Stimulated activated CD4-positive, alpha-beta T cell treated with anti-CD3 and anti-CD28 coated beads, Interleukin-15, amount 100 ng/mL, for 24 hours (primary cell): ENCODE measurements at places on chromosomes 4 and X.

- DNase-seq, result no peak
Observed at GRCh38 chr4:169201222-169202144, 69.3 kb downstream of the SH3RF1 start.

DNA sequence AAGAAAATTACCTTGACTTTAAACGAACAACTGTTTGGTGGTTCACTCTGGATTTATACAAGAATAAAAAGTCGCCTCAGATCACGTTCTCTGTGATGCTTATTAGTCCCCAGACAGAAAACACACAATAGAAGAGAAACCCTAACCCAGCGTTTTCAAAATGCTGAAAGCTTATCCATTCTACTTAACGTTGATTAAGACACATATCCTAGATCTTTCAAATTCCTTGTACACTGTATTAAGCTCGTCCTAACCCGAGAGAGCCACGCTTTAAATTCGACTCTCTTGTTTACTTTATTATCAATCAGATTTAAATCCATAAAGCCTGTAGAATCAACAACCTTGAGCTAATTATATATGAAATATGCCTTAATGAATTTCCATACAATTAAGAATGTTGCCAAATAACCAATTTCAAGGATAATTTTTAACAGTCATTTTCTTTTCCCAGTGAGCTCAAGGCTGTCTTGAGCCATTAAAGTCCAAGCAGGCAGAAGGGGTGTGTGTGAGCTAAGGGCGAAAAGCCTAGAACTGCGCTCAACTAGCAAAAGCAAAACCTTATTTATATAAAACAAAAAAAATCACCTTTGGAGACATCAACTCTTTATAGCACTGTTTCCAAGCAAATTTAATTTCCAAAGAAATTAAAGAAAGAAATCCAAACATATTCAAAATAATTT lies 981 bp upstream of the PITX2 start:
- DNase-seq, result no peak

DNA sequence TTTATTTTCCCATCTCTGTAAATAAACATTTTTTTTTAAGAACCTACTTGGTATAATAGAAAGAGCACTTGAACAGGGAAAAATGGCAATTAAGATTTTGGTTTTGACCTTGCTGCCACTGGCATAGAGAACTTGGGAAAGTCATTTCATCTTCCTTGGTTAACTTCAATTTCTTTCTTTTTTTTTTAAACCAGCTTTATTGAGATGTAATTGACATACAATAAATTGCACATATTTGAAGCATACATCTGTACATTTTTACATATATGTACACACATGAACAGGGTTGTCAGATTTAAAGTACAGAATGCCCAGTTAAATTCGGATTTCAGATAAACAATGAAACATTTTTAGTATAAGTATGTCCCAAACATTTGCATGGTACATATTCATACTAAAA lies 103.0 kb upstream of the RAPGEF2 start:
- no peak for DNase-seq

GRCh38 chrX:11105080-11105479 lies 6.1 kb upstream of the HCCS start:
- no peak for DNase-seq

- DNase-seq, result no peak
Observed at GRCh38 chrX:74781507-74782034, 143.7 kb downstream of the NEXMIF start.

DNA sequence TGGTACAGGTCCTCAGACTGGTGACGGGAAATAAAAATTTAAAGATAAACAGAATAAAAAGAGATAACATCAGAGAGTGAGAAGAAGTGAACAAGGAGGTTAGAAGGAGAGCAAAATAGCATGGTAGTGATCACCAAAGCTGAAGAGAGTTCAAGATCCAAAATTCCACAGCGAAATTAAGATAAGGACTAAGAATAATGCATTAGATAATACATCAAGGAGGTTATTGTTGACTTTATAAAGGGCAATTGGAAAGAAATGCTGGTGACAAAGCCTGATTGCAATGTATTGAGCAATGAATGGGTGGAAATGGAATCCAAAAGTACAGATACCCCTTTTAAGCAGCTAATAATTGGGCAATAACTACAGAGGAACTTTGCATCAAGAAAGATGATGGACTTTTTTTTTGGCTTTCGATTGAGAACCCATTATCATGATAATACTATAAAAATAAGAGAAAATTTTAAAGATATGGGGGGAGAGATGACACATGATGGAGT lies 101.6 kb upstream of the MAP9 start:
- no peak for DNase-seq

- DNase-seq, result no peak
Observed at GRCh38 chr4:143699331-143700045, 987 bp downstream of the FREM3 start.

GRCh38 chr4:7383266-7383665 lies 51.5 kb downstream of the PSAPL1 start:
- no peak for DNase-seq

GRCh38 chr4:127656047-127656680 lies 23.4 kb downstream of the INTU start:
- DNase-seq, result no peak

GRCh38 chr4:77450006-77450405 lies 155.6 kb upstream of the CXCL13 start:
- no peak for DNase-seq

GRCh38 chrX:68945603-68946228 lies 116.9 kb downstream of the EFNB1 start:
- DNase-seq, result no peak

GRCh38 chrX:48514126-48514806 lies 5.5 kb downstream of the PORCN start:
- no peak for DNase-seq

GRCh38 chr4:1234309-1234695 lies 14.6 kb downstream of the CTBP1 start:
- no peak for DNase-seq

DNA sequence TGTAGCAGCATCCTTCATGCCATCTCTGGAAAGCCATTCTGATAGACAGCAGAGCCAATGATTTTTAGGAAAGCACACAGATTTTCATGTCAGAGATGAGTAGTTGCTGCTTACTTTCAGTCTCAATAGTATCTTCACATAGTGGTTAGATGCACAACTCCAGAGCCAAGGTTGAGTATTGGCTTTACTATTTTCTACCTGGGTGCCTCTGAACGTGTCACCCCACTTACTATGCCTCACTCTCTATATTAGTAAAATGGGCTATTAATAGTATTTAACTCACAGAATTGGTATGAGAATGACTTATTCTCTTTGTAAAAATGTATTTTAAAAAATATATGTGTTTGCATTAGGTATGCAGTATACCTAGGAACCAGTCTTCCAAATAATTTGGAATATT lies 108.8 kb upstream of the STIM2 start:
- DNase-seq, result no peak

GRCh38 chr4:15914736-15915135 lies 23.8 kb downstream of the FGFBP1 start:
- DNase-seq, result no peak

DNA sequence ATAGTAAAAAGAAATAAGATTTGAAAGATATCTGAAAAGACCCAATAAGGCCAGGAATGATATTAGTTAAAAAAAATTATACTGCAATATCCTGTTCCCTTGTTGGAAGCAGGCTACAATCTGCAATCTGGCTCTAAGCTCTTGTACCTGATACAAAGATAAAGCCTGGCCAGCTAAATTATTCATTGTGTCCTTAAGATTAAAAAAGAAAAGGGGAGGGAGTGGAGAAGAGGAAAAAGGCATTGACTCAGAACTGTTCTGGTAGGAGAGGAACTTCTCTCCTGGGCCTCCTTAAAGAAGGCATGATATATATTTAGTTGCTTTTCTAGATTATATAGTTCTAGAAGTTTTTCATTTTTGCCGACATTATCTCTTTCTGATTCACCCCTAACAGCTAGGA lies 46.7 kb downstream of the IRF2 start:
- no peak for DNase-seq

DNA sequence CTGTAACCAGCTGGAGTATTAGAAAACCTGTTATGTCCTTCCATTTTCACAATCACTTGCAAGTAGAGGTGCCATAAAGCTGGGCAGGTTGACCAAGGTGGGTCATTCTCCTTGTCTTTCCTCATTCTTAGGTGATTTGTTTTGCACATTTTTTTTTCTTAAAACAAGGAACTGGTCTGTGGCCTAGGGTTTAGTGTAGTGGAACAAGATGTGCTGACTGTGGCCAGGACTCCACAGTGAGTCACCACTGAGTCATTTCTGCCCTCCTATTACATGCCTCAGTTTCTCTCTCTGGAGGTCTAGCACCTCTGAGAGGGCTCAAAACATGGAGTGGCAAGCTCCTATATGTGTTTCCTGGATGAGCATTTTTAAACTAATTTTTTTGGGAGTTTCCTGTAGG lies 355.9 kb downstream of the GPM6A start:
- DNase-seq, result no peak

- no peak for DNase-seq
Observed at GRCh38 chr4:112277220-112277619, 8.5 kb downstream of the TIFA start.

DNA sequence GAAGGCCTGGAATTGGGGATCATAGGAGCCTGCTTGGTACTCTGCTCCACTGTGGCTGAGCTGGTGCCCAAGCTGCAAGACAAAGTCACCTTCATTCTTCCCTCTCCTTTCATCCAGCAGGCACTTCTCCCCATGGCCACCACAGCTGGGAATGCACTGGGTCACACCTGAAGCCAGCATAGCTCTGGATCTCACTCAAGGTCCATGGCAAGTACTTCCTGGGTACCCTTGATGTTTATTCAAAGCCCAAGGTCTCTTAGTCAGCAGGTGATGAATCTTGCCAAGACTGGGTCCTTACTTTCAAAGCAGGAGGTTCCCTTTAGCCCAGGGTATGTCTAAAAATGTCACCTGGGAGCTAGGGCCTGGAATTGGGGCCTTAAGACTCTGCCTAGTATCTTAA lies 4.9 kb upstream of the SLC4A4 start:
- DNase-seq, result no peak

DNA sequence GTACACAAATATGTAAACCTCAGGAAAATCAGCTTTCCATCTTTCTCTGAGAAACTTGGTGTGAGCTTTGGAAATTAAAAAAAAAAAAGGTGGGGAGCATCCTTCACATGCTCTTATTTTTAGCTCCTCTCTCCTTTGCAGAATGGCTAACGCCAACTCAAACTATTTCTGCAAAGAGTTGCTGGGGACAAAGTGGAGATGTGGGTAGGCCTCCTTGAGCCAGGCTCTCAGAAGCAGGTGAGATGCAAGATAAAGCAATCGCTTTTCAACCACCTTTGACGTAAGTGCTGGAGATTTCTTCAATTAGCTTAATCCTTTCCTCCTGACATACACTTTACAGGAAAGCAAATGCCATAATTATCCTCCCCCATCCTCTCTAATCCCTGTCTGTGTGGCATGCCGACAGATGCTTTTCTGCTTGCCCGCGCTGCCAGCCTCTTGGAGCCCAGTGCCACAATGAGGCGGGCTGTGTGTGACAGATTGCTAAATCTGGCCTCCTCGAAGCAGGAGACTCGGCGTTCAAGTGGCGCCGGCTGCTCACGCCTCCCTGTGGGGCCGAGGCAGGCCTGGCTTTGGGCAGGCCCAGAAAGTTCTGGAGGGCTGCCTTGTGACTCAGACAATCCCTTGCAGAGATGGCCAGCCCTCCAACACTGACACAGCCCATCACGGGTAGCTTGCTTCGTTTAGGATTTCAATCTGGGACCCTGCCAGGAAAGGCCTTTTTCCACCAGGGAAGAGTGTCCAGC lies 64.9 kb upstream of the SOD3 start:
- no peak for DNase-seq

DNA sequence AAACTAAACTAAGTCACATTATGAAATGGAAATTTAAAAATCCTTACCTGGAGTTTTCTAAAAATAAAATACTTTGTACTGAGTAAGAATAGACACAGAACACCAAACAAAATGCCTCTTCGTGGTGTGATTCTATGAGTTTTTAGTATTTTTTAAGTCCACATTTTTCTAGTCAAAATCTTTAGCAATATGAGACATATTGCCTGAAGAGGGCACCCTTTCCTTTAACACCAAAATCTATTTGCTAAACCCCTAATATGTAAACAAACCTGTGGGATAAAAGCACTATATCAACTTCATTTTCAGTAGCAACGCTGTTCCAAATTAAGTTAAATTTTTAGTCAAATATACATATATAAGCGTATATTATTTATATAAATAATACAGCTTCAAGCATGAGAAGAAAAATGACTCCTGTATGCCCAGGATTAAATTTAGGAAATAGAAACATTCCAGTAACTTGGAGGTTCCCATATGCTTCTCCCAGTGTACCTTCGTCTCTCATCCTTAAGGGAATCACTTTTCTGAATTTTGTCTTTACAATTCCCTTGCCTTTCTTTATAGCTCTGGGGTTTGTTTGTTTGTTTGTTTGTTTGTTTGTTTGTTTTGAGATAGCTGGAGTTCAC lies 23.0 kb upstream of the PGM2 start:
- DNase-seq, result no peak

GRCh38 chr4:47972181-47972580 lies 44.3 kb downstream of the CNGA1 start:
- no peak for DNase-seq

- peak; percentile 30 for DNase-seq
Observed at GRCh38 chr4:113636877-113637276, 124.7 kb downstream of the CAMK2D start.

- no peak for DNase-seq
Observed at GRCh38 chr4:129355516-129355915, 259.6 kb downstream of the C4orf33 start.

DNA sequence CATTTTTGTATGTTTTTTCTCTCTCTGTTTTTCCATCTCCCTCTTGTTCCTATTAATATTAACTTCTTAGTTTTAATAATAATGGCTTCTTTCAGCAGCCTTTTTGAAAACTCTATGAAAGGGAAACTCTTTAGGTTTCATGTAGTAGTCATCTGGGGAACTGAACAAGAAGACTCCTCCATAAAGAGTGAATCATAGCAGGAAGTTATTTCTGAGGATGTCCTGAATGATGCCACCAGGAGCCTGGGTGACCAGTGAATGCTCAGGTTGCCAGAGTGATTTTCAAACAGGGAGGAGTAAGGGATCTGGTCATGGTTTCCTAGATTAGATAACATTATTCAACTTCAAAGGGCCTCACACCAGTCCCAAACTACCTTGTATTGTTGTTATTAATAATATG lies 212.8 kb upstream of the PDE5A start:
- no peak for DNase-seq

DNA sequence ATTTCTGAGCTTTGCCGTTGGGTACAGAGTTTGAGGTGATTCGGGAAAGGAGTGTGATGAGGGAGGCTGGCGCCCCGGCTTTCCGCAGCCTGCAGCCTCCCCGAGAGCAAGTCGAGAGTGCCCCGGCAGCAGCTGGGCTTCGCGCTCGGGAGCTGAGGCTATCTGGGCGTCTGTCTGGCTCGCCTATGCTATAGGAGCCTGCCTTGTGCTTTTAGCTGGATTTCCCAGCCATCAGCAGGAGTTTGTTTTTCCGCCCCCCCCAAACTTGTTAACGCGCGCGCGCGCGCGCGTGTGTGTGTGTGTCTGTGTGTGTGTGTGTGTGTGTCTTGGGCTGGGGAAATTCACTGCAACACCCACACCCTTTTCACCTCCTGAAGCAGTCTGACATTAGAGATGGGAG lies 765 bp upstream of the DGKK start:
- peak; percentile 1 for DNase-seq

GRCh38 chr4:94216394-94216793 lies 8.7 kb downstream of the SMARCAD1 start:
- DNase-seq, result peak; percentile 12
